Suppressor macrophage (primary cell): ENCODE measurements at places on chromosomes 4 and X.
A peak's percentile ranks its signal among the peaks of the same experiment; 100 is the strongest.

- DNase-seq, result no peak
These were observed 69.4 kb upstream of the KIT start for GRCh38 chr4:54588404-54588803.

GRCh38 chr4:70721747-70722146 lies at the start of gene RUFY3:
Gene RUFY3 (plus strand): TSS chr4:70721964. CDS start chr4:70722574, 610 bp downstream.
- no peak for DNase-seq

DNA sequence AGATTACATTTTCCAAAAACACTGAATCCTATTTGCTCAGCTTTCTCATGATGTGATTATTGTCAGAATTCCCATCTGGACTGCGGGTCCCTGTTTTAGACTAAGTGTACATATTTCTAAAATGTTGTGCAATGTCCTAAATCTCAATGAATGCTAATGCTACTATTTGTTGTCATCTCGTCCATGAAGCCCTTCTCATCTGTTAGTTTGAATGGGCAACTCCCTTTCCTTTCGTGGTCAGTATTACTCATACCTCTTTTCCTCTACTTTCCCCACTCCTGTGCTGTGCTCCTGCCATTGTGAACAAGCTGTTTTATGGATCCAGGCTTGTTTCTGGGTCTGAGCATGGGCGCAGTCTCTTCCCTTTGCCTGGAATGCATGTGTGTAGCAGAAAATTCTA lies 91.0 kb downstream of the MID1 start:
- DNase-seq, result no peak

GRCh38 chr4:106316773-106317409 lies 541 bp downstream of the AIMP1 start:
- DNase-seq, result peak; percentile 6

DNA sequence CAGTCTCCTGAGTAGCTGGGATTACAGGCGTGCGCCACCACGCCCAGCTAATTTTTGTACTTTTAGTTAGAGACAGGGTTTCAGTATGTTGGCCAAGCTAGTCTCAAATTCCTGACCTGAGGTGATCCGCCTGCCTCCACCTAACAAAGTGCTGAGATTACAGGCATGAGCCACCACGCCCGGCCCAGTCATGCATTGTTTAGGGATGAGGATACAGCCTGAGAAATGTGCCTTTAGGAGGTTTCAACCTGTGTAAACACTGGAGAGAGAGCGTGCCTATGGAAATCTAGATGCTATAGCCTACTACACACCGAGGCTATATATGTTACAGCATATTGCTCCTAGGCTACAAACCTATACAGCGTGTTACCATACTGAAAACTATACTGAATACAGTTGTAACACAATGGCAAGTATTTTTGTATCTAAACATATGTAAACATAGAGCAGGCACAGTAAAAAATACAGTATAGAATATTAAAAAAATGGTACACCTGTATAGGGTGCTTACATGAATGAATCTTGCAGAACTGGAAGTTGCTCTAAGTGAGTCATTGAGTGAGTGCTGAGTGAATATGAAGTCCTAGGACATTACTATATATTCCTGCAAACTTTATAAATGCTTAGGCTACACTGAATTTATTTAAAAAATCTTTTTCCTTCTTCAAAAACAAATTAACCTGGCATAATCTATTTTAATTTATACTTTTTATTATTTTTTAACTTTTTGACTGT lies 588.2 kb upstream of the ADGRL3 start:
- no peak for DNase-seq

DNA sequence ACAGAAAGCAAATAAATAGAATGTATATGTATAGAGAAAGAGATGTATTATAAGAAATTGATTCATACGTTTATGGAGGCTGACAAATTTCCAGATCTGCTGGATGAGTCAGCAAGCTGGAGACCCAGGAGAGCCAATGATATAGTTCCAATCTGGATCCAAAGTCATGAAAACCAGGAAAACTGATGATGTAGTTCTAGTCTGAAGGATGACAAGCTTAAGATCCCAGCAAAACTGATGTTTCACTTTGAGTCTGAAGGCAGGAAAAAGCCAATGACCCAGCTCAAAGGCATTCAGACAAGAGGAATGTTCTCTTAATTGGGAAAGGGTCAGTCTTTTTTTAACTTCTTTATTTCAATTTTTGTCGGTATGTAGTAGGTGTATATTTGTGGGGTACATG lies 102.6 kb downstream of the LHFPL1 start:
- DNase-seq, result no peak

DNA sequence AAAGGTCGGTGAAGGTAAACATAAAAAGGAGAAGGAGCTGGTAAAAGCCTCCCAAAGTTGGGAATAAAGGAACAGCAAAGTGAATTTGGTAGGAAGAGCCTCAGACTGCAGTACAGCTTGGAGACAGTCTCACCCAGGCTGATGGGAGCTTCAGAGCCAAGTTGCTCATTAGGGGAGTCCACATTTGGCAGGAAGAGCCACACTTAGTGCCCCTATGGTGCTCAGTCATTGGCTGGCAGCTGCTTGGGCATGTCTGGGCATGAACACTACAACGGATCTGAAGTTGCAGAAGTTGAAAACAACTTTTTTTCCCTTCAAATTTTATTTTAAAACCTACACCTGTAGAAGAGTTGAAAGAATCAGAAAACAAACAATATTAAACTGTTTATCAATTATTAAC lies 2497.3 kb downstream of the ARAP2 start:
- DNase-seq, result no peak

DNA sequence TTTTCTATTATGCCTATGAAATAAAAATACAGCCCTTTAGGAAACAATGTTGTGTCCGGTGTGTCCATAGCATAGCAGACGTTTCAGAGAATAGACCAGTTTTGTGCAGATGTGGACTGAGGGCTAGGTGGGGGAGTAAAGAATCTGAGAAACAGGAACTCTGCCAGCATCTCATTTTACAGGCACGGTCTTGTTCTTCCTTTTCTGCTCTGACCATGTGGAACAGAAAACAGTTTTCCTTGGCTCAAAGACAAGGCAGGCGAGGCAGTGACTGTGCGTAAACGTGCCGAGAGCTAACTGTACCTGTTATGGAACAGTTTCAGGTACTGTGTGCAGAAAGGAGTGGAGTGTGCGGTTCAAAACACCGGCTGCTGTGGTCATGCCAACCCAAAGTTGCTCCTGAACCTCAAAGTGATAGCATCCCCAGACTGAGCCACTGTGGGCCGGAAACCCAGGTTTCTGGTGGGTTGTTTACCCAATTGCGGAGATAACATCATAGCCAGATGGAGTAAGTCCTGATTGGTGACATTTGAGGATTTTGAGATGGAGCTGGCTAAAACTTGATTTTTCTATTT lies 20.2 kb downstream of the CNGA2 start:
- DNase-seq, result no peak

- no peak for DNase-seq
These were observed 7.1 kb upstream of the OPHN1 start for GRCh38 chrX:68440442-68440841.

DNA sequence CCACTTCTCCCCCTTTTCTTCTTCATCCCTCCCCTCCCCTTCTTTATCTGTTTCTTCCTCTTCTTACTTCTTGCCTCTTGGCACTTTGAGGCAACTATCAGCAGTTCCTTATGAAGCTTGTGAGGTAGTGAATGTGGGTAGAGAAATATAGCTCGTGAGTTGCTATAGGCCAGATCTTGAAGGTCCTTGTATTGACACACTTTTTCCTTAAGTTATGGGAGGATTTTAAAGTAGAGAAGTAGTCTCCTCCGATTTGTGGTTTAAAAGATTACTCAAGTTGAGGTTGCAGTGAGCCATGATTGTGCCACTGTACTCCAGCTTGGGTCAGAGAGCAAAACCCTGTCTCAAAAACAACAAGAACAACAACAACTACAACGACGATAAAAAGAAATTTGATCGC lies 3.4 kb upstream of the RRAGB start:
- DNase-seq, result peak; percentile 14
